ENCODE measurements at places on chromosomes 2 and 18. TPM values are rescaled to one million over a fixed set of nuclear protein-coding genes. Genes with fewer than 3 reads are reported as not detected.

GRCh38 chr18:25463726-25464125 is 111.8 kb upstream of the ZNF521 start:
- no peak for DNase-seq

The CHN1 gene
- 15.3 TPM for total RNA-seq

DNA sequence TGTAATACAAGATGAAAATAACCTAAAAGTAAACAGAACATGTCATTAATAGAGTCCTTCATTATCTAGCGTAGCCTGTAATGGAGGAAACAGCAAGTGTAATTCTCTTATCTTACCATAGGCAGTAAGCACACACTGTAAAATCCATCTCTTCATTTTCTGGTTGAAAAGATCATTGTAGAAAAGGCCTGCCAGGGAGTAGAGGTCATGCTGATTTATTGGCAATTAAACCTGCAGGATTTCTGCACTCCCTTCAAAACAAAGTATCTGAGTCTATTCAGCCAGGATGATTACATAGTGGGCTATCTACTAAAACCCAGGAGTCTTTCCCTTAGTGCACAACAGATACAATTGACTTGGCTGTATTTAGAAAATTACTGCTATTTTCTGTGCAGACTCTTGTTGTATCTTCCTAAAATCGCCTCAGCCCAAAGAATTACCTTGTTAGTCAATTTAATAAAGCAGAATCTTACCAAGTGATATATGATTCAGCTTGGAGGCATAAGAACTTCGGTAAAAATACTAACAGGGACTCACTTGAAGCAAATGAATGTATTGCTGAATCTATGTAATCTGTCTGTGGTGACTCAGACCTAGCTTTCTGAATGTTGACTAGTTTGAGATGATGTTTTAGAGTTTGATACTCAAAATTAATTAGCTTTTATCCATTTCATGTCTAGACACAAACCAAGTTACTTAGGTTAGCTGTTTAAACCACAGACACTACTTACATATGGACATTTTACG is 250.4 kb upstream of the STON1 start:
- DNase-seq = no peak

GRCh38 chr2:200446612-200447011 is 63.3 kb downstream of the KCTD18 start:
- DNase-seq = no peak

The COL4A3 gene
- total RNA-seq = 16.0 TPM

GRCh38 chr2:124580263-124580662 is 555.2 kb downstream of the CNTNAP5 start:
- no peak for DNase-seq

- no peak for DNase-seq
These were observed 26.1 kb upstream of the FAM237A start for GRCh38 chr2:206616151-206616550.

DNA sequence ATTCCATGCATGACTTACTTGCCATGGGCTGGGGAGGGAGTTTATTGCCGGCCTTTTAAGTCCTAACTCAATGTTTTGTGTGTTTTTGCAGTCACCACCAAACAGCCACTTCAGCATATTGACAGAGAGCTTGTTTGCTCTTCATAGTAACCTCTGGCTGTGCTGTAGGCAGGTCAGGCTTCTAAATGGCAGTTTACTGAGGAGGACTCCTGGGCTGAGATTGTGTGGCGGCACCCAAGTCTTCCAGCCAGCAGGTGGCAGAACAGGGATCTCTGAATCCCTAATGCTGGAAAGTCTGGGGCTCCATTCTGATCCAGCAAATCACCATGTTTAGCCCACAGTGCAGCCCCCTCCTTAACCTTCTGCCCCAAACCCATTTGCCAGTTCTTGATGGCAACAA is 121.2 kb downstream of the CAPN13 start:
- peak; percentile 6 for DNase-seq

DNA sequence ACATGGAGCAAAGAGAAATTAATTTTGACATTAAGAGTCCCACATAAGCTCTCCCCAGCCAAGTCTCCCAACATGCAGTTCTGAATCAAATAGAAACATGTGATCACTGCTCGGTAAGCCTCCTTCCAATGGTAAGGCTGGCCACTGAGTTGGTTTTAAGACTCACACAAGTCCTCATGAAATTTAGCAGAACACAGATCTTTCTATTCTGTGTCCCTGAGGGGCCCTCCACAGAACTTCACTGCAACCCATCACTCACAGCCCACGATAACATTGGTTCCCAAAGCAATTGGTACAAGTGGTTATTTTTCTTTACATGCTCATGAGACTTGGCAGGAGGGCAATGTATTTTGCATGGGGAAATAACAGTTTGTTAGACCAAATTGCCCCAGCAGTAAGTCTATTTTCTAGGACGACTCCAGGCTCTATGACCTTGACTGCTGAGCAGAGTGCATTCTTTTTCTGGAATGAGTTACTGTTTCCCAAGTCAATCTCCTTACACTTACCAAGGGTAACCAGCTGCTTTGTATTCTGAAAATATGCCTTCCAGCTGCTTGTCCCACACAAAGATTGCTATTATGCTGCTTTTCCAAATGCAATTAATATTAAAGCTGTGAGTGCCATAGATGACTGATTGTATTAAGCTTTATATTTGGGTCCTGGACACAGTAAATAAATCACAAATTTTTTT is 142.3 kb upstream of the TANK start:
- DNase-seq = no peak

DNA sequence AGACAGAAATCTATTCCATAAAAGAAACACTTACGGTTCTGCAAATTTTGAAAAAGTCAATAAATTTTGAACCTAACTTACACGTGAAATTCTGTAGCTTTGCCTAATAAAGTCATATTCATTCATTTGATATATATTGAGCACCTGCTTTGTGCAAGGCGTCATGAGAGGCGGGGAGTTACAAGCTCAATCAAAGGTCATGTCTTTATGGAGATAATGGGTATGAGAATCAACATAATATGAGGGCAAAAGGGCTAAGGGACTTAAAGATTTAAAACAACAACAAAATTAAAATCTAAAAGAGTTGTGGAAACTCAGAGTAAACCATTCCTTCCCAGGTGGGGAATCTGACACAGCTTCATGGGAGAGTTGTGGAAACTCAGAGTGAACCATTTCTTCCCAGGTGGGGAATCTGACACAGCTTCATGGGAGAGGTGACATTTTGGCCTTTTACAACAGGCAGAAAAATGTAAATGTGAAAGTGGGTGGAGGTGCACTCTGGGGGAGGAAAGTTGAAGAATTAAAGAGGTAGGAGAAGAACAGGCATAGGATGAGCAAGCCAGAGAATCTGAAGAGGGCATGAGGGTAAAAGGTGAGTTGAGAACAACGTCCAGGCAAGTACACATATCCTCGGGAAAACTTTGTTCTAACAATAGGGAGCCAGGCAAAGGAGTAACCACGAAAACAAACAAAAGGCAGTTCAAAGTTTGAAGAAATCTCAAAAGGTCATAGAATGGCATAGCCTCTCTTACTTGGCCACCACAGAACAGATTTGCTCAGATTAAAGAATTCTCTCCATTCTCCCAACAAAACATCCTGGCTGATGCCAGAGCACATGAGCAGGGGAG is 49.5 kb upstream of the CD226 start:
- DNase-seq = no peak

The KLHL29 gene
- 22.3 TPM for total RNA-seq

GRCh38 chr2:203404996-203405395 is 76.8 kb downstream of the ABI2 start:
- no peak for DNase-seq

The ASPRV1 gene
- total RNA-seq = 1.1 TPM

GRCh38 chr18:62566818-62567217 is 44.0 kb downstream of the ZCCHC2 start:
- DNase-seq = no peak

- DNase-seq = no peak
These were observed 82.0 kb downstream of the DNMT3A start for GRCh38 chr2:25259737-25260124.

- no peak for DNase-seq
These were observed 52.8 kb downstream of the EIF5B start for GRCh38 chr2:99389946-99390345.

DNA sequence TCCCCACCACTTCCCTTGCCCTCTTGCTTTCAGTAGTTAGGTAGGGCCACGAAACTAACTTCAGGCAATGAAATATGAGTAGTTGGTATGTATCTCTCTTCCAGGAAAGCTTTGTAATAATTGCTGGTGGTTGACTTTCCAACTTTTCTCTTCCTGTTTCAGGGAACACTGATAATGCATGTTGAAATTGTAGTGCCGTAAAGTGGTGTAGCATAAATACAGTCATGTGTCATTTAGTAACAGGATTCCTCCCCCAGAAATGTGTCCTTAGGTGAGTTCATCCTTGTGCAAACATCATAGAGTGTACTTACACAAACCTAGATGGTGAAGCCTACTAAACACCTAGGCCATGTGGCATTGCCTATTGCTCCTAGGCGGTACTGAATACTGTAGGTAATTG is 429.2 kb downstream of the PID1 start:
- DNase-seq = no peak

The NT5DC4 gene
- 0.12 TPM for total RNA-seq

The KRTCAP3 gene
- total RNA-seq = 65.7 TPM

The APOB gene
- total RNA-seq = 14.8 TPM

DNA sequence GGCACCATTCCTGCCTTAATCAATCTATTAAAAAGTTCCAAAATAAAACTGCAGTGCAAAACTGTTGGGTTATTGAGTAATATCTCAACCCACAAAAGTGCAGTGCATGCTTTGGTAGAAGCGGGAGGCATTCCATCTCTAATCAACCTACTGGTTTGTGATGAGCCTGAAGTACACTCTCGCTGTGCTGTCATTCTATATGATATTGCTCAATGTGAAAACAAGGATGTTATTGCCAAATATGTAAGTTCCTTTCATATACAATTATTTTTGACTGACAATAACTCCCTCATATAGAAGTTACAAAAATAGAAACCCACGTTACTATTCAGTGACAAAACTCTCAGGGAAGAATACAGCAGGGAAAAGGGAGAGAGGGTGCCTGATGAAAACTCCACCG is 43.0 kb downstream of the OSGEPL1 start:
- no peak for DNase-seq

GRCh38 chr2:156915332-156915731 is 342.2 kb upstream of the GALNT5 start:
- no peak for DNase-seq

DNA sequence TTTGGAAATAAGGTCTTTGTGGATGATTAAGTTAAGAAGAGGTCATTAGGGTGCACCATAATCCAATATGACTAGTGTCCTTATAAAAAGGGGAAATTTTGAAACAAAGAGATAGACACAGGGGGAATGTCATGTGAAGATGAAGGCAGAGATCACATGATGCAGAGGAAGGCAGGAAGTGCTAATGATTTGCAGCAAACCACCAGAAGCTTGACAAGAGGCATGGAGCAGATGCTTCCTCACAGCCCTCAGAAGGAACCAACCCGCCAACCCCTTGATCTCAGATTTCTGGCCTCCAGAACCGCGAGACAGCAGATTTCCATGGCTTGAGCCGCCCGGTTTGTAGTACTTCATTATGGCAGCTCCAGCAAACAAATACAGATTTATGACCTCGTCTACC is 17.4 kb upstream of the SMARCAL1 start:
- no peak for DNase-seq

DNA sequence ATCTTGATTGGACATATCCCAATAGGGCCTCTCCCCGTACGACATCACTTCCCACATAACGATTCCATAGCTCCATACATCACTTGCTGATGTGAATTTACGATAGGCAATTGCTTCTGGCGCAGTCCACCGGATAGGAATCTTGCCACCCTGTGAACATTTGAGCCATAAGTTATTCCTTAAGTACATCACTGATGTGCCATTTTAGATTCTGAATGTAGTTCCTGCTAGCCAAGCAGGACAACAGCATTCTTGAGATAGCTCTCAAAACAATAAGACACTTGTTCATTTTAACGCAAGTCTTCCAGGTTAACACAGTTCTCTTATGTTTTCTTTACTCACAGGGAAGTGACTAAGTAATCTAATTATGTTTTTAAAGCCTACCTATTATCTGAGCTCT is 138.0 kb downstream of the EPHA4 start:
- no peak for DNase-seq

DNA sequence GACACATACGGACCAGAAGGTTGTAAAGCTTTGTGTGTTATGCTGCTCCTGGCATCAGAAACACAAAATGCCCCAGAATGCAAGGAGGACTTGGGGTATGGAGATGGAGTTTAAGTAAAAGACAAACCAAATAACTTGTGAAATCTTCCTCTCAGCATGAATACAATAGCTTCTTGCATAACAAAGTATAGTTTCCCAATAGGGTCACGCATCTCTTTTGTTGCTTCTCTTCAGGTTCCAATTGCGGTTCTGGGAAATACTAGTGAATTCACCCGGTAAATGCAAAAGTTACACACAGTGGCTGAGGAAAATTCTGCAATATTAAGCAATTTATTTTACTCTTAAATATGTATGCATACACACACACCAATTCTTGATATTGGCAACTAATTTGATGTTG is 339.2 kb upstream of the EPHA4 start:
- no peak for DNase-seq

The DTNA gene
- total RNA-seq = 53.4 TPM

DNA sequence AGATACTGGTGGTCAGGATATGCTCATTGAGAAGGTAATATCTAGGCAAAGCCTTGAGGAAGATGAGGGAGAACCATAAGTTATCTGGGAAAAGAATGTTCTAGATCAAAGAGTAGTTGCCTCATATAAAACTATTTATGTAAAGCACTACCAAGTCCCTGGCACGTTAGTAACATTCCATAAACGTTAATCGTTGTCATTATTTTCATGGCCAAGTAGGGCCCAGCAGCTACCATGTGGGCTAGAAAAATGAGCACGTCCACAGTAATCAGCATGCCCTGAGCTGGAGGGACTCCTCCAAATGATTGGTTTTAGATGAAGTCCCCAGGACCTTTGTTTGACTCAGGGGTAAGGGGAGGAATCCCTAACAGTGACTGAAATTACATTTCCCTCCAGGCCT is 32.7 kb upstream of the AFTPH start:
- no peak for DNase-seq

The SH3RF3 gene
- total RNA-seq = 11.5 TPM

The SCN3A gene
- total RNA-seq = 0.43 TPM

GRCh38 chr2:240393831-240394410 is 41.5 kb upstream of the GPC1 start:
- no peak for DNase-seq

GRCh38 chr2:72685638-72686213 is 140.1 kb downstream of the EXOC6B start:
- no peak for DNase-seq

The KCNG2 gene
- total RNA-seq = not detected

- no peak for DNase-seq
These were observed 238.6 kb downstream of the C1D start for GRCh38 chr2:67824186-67824585.

The ANKRD30BL gene
- total RNA-seq = not detected

The CD302 gene
- total RNA-seq = 34.6 TPM

The MERTK gene
- 20.4 TPM for total RNA-seq

The RFX8 gene
- total RNA-seq = 0.29 TPM

The KHK gene
- total RNA-seq = 6.1 TPM

- DNase-seq = no peak
These were observed 999.1 kb downstream of the TSN start for GRCh38 chr2:122754561-122754960.

The TUBA3E gene
- total RNA-seq = not detected

- peak; percentile 2 for DNase-seq
These were observed 3.9 kb downstream of the EVA1A start for GRCh38 chr2:75556679-75557366.

Data from mucosa of gallbladder (tissue), 1 donor.